ENCODE measurements at places on chromosomes 2 and 18. TPM values are rescaled to one million over a fixed set of nuclear protein-coding genes. Genes with fewer than 3 reads are reported as not detected.

The ACMSD gene
- total RNA-seq, result not detected

The GREB1 gene
- 0.11 TPM for total RNA-seq

The CIB4 gene
- not detected for total RNA-seq

The MARCHF4 gene
- total RNA-seq, result 16.7 TPM

The C18orf54 gene
- 12.5 TPM for total RNA-seq

The TXNDC9 gene
- 66.7 TPM for total RNA-seq

The CYRIA gene
- total RNA-seq, result 0.14 TPM

The FBXO15 gene
- 0.56 TPM for total RNA-seq

The GCKR gene
- total RNA-seq, result not detected

The SULT1C2 gene
- total RNA-seq, result not detected

The ZNF804A gene
- not detected for total RNA-seq

The APCDD1 gene
- total RNA-seq, result 5.6 TPM

The GCG gene
- total RNA-seq, result not detected

The CBLN2 gene
- not detected for total RNA-seq

The ZC3H6 gene
- 2.4 TPM for total RNA-seq

The SCN3A gene
- not detected for total RNA-seq

The TSPYL6 gene
- not detected for total RNA-seq

The SLC20A1 gene
- total RNA-seq, result 209 TPM

The ADGRF3 gene
- 0.04 TPM for total RNA-seq

The LRRC30 gene
- total RNA-seq, result not detected

The SLC5A7 gene
- total RNA-seq, result not detected

The GPR35 gene
- 0.07 TPM for total RNA-seq

The CIAO1 gene
- total RNA-seq, result 59.5 TPM

The LIMS4 gene
- 1.0 TPM for total RNA-seq

The INHBB gene
- total RNA-seq, result not detected

The CAPN14 gene
- total RNA-seq, result 0.35 TPM

The ARHGAP15 gene
- total RNA-seq, result not detected

The PAIP2B gene
- total RNA-seq, result 0.75 TPM

The SPATA3 gene
- total RNA-seq, result not detected

The MC5R gene
- total RNA-seq, result not detected

The CTAGE1 gene
- total RNA-seq, result not detected

The IL36B gene
- not detected for total RNA-seq

The TRIM54 gene
- total RNA-seq, result not detected

The ALPI gene
- not detected for total RNA-seq

The TMEM182 gene
- total RNA-seq, result 2.9 TPM

The RNF152 gene
- total RNA-seq, result 14.4 TPM

The FBXO41 gene
- total RNA-seq, result 4.0 TPM

The NCKAP5 gene
- 3.0 TPM for total RNA-seq

The SRD5A2 gene
- not detected for total RNA-seq

The IL1RN gene
- total RNA-seq, result 28.9 TPM

The SIX3 gene
- total RNA-seq, result not detected

The PCARE gene
- not detected for total RNA-seq

The UGT1A4 gene
- 0.34 TPM for total RNA-seq

The NPPC gene
- total RNA-seq, result not detected

The TGIF1 gene
- 83.4 TPM for total RNA-seq

The PRSS56 gene
- not detected for total RNA-seq

The XDH gene
- total RNA-seq, result 19.3 TPM

The TGFA gene
- total RNA-seq, result 87.7 TPM

The FAP gene
- 3.0 TPM for total RNA-seq

The WNT6 gene
- not detected for total RNA-seq

The STPG4 gene
- 0.07 TPM for total RNA-seq
